ENCODE measurements at places on chromosomes 6 and 20.

GRCh38 chr6:159691133-159691962 lies 1.7 kb downstream of the SOD2 start:
- peak; percentile 17 for DNase-seq

- DNase-seq: no peak
Observed at GRCh38 chr20:51914758-51915157, 112.4 kb upstream of the SALL4 start.

- DNase-seq: no peak
Observed at GRCh38 chr6:119446115-119446554, 96.6 kb upstream of the MAN1A1 start.

- no peak for DNase-seq
Observed at GRCh38 chr6:164690241-164690640, 619.2 kb downstream of the C6orf118 start.

GRCh38 chr6:169961772-169962561 lies 210.5 kb downstream of the ERMARD start:
- DNase-seq: no peak

GRCh38 chr6:148955441-148955840 lies 208.6 kb downstream of the UST start:
- DNase-seq: no peak

DNA sequence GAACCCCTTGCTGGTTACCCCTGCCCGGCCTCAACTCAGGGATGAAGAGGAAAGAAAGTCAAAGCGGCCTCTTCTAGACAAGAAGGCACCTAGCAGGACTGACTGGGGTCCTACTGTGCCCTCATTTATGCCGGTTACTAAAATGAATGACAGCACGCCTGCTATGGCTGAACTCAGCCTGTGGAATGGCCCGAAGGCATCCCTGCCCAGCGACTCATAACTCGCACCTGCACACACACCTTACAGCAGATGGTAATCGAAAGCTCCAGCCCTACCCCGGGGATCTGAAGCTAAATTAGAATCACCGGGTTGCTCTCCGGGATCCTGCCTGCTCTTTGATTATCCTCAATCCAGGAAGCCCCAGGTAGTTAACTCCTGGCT lies 747 bp upstream of the TXNDC5 start:
- no peak for DNase-seq

- no peak for DNase-seq
Observed at GRCh38 chr20:36091561-36092397, 62.8 kb upstream of the EPB41L1 start.

- no peak for DNase-seq
Observed at GRCh38 chr6:170293341-170294231, 2.7 kb upstream of the DLL1 start.

DNA sequence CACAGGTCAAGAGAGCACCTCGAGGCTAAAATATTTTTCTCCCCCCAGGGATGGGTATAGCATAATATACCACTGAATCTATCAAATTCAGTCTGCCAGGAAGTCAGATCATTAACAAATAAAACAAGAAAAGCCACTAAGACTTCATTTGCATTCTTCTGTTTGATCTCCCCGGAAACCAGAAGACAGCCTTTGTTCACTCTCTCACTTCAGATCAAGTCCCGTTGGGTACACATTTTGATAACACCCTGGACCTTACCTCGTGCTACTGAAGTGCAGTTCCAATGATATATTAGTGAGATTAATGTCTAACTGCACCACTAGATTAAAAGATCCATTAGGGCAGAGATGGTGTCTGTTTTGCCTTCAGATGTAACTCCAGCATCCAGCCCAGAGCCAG lies 157.7 kb upstream of the B3GAT2 start:
- DNase-seq: no peak

DNA sequence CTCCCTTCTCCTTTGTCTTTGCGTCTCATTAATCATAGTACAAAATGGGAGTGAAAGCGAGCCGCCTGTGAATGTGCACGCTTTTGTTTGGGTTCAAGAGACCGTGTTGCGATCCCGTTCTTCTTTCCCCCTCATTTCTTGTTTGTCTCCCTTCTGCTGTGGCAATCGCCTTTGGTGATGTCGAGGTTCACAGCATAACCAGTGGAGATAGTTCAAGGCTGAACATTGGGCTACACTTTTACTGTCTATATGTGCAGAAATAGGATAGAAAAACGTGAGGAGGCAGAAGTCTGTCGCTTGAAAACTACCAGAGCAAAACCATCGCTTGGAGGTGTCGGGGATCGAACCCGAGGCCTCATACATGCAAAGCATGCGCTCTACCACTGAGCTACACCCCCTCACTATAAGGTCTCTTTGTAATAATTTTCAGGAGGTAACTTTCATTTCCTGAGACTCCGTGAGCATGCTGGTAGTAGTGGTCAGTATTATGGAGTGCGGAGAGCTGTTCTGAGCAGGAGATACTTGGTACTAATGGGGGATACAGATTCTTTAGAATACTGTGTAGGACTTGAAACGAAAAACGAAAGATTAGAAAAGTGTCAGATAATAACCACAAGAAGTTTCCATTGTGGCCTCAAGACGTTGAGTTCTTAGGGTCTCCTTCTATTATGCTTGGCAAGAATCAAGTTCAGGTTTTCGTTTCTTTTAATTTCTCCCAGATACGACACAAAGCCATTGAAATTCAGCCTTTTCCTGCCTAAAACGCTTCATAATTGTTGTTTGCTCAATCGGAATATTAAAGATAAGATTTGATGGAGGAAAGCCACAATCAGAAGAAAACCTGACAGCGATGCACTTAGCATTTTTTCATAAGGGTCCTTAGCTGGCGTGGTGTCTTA lies 106.6 kb downstream of the TRIM27 start:
- DNase-seq: no peak

DNA sequence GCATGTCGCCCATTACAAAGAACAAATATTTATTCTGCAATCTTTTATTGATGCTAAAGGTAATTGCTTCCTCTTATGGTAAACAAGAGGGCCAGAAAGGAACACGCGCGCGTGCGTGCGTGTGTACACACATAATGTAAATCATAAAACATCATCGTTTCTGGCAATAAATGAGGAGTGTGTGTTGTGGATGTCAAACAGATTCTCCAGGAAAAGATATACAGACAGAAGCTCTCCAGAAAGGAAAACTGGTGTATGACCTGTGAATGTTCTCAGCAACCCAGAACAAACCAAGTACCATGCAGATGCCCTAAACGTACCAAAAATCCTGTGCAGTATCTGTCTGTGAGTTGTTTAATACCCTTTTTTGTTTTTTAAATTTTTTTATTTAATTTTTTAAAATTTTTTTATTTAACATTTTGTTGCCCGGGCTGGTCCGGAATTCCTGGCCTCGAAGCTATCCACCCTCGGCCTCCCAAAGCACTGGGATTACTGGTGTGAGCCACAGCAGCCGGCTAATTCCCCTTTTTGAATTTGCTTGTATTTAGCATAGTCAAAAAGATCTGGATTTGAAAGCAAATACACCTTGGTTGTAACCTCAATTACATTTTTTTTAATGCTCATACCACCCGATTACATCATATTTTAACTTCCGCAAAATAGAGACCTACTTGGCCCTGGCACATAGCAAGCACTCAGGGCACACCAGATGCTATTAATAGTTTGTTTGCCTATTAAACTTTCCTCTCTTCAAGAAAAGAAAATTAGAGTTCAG lies 909 bp upstream of the NUDT3 start:
- no peak for DNase-seq

DNA sequence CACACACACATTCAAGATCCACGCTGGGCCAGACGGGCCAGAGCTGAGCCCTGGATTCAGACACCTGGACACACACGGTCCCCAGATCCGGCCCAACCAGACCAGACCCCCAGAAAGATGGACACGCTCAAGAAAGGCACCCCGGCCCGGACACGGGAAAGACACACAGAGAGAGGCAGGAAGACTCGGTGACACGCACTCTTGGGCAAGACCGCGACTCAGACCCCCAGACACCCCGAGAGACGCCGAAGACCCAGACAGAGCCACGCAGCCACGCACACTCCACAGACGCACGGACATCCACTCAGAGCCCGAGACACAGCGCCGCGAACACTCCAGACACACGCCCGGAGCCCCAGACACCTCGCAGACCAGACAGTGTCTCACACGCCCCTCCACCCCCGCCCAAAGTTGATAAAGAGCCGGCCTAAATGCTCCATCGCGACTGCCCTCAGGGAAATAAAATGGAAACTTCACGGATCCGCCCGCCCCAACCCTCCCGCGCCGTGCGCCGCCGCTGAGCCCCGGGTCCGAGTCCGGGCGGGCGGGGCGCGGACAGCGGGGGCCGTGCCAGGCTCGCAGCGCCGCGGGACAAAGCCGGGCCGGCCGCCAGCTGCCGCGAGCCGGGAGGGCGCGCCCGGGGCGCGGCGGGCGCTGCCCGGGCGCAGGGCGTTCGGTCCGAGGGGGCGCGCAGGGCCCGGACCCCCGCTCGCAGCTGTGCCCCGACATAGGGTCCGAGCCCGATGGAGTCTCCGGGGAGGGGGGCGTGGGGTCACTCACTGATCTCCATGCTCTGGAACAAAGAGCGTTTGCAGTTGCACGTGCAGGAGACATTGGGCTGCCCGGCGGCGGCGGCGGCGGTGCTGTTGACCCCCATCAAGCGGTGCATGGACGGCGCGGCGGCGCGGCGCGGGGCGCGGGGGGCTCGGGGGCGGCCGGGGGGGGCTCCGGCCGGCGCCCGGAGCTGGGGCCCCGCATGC lies 831 bp downstream of the PMEPA1 start:
- no peak for DNase-seq

DNA sequence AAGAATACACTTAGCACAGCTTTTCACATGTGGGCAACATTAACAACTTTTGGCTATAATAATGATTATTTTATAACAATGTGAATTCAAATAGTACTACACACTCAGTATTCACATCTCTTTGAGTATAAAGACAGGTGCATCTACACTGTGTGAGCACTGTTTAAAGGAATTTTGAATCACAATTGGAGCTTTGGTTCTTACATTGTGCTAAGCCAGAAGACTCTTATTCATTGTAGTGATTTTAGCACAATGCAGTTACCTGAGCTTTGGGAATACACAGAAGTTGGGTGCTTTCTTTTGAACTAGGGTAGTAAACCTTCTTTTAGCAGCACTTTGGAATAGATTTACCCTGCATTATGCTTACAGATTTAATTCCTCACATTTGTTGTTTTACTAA lies 20.5 kb downstream of the RIMS1 start:
- no peak for DNase-seq

DNA sequence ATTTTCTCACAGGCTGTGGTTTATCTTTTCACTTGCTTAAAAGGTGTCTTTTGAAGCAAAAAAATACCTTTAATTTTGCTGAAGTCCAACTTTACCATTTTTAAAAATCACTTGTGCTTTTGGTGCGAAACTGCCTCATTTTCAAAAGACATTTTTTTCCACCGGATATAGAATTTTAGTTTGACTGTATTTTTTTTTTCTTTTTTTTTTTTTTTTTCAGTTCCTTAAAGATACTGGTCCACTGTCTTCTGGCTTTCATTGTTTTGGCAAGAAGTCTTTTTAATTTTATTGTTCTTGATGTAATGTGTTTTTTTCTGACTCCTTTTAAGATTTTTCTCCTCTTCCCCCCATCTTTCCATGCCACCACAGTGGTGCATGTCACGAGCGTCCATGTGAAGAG lies 198.2 kb downstream of the ARID1B start:
- DNase-seq: no peak
